ENCODE measurements at places on chromosomes 13 and 19. TPM values are rescaled to one million over a fixed set of nuclear protein-coding genes. Genes with fewer than 3 reads are reported as not detected.

Gene KIR3DL1
- total RNA-seq: not detected

Gene ERVV-1
- 0.17 TPM for total RNA-seq

Gene TEX30
- total RNA-seq: 15.4 TPM

Gene RFPL4AL1
- total RNA-seq: not detected

Gene PTPRH
- total RNA-seq: 2.3 TPM

Gene CYSLTR2
- not detected for total RNA-seq

Gene LGALS7
- total RNA-seq: 1.9 TPM

Gene KCNN4
- total RNA-seq: 0.62 TPM

Gene TEX29
- total RNA-seq: 0.22 TPM

Gene CGB8
- total RNA-seq: not detected

Gene EDDM13
- not detected for total RNA-seq

DNA sequence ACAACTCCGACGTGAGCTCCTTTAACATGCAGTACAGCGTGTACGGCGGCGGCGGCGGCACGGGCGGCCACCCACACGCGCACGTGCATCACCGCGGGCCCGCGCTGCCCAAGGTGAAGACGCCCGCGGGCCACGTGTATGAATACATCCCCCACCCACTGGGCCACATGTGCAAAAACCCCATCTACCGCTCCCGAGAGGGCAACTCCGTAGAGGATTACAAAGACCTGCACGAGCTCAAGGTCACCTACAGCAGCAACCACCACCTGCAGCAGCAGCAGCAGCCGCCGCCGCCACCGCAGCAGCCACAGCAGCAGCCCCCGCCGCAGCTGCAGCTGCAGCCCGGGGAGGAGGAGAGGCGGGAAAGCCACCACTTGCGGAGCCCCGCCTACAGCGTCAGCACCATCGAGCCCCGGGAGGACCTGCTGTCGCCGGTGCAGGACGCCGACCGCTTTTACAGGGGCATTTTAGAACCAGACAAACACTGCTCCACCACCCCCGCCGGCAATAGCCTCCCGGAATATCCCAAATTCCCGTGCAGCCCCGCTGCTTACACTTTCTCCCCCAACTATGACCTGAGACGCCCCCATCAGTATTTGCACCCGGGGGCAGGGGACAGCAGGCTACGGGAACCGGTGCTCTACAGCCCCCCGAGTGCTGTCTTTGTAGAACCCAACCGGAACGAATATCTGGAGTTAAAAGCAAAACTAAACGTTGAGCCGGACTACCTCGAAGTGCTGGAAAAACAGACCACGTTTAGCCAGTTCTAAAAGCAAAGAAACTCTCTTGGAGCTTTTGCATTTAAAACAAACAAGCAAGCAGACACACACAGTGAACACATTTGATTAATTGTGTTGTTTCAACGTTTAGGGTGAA lies 6.6 kb downstream of the SLITRK5 start:
- peak; percentile 75 for DNase-seq

DNA sequence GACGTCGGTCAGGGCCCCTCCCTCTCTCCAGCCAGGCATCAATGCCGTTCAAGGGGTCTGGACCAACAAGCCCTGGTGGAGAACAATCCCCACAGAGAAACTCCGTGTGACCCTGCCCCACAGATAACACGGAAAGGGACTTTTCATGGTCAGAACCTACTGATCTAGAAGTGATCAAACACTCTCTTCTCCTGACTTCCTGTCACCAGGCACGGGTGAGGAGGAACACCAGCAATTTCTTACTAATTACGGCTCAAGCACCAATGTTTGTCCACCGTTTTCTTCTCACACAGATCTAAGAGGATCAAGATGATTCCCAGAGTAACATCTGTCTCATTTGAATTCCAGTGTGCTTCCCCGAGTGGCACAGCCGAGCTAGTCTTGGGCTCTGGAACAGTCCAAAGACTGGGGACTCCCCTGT lies 11.8 kb downstream of the RASA3 start:
- DNase-seq: no peak

DNA sequence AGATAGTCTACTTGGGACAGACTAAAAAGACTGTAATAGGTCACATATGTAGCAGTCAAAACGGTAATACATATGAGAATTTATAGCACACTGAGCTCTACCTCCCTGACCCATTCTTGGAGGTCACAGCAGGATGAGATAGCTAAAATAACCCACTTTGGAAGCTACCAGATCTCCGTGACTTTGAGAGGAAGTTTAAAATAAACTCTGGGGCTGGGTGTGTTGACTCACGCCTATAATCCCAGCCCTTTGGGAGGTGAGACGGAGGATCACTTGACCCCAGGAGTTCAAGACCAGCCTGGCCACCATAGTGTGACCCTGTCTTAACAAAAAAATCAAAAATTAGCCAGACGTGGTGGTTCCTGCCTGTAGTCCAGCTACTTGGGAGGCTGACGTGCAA lies 45.3 kb downstream of the DHRS12 start:
- DNase-seq: no peak

DNA sequence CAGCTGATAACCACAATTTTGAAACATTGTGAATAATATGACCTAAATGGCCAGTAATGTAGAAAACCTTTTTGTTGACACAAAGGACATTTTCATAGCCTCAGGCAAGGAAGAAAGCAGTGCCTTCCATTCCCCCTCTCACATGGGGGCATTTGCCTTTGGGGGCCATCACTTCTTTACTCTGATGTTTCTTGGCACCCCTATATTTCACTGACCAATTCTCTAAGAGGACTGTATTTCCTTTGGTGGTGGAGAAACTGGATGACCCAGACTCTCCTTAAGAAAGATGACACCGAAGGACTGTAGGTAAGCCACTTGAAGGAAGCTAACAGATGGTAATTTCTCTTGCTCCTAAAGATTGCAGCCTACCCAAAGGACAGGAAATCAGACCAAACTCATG lies 254.6 kb downstream of the DCLK1 start:
- DNase-seq: no peak

DNA sequence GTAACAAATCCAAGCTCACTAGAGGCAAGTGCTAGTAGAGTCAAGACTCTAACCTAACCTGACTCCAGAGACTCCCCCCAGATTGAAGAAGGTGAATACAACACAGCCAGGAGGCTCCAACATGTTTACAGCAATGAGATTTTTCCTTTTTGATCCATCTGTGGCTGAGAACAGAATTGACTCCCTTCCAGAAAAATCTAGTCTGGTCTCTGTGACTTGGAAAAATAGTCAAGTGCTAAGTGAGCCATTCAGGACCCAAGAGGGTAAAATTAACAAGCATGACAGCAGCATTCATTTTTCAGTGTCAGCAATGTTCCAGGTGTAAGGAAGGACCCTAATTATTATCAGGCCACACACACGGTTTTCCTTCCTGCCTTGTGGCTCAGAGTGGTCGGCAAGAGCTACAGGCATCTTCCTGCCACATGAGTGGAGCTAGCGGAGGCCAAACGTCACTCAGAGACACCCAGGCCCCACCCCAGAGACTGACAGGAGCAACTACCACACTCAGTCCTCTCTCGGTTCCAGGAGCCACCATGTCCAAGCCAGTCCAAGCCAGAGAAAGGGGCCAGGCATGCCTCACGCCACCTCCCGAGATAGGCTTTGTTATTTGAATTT lies 395.1 kb downstream of the FOXO1 start:
- DNase-seq: no peak

DNA sequence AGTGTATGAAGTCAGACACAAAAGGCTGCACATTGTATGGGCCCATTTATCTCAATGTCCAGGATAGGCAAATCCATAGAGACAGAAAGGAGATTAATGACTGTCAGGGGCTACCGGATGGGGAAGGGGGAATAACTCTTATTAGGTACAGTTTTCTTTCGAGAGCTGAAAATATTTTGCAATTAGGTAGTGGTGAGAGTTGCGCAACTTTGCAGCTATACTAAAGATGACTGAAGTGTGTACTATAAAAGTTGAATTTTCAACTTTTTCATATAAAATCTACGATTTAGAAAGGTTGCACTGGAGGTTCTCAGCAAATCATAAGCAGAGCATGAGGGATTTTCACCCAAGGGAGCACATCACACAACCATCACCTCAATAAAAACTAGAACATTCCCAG lies 16.1 kb upstream of the SLC15A1 start:
- no peak for DNase-seq

DNA sequence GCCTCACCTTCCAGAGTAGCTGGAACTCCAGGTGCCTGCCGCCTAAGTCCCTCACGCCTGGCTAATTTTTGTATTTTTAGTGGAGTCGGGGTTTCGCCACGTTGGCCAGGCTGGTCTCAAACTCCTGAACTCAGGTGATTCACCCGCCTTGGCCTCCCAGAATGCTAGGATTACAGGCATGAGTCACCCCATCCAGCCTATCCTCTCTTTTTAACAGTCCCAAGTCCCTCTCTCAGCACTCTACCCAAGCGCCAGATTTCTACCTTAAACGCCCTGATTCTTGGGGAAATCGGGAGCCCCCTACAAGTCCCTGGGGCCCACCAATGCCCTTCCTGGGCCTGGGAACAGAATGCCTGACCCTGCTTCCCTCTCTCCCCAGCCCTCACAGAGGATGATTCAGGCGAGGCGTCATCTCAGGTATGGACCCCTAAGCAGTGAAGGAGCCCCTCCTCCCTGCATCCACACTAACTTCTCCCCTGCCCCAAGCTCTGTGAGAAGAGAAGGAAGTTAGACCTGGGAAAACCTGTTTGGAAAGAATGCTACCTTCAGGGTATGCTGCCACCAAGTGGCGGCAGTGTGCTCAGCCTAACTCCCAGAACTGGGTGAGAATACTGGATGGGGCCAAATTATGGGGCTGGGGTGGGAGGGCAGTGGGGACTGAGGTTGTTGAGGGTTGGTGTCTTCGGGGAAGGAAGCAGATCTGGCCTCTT lies 20.8 kb upstream of the EBI3 start:
- DNase-seq: peak; percentile 82

DNA sequence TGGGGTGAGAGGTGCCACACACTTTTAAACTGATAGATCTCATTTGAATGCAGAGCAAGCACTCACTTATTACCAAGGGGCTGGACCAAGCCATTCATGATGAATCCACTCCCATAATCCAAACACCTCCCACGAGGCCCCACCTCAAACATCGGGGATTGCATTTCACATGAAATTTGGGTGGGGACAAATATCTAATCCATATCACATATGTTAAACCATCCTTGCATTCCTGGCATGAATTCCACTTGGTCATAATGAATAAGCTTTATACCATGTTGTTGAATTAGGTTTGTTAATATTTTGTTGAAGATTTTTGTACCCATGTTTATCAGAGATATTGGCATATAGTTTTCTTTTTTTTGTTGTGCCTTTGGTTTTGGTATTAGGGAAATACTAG lies 1198.7 kb upstream of the ATXN8OS start:
- no peak for DNase-seq

DNA sequence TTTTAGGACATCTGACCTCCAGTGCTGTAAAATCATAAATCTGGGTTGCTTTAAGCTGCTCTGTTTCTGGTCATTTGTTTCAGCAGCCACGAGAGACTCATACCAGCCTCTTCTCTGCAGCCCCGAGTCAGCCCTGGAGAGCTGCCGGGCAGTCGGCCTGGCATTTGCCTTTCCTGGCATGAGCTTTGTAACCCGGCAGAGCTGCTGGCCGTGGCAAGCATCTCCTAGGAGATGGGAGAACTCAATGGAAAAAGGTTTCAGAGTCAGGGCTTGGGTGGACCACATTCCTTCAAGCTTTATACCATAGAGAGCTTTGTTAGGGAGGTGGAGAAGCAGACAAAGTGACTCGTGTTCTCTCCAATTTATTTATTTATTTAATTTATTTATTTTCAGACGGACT lies 21.6 kb upstream of the CCL25 start:
- DNase-seq: no peak

DNA sequence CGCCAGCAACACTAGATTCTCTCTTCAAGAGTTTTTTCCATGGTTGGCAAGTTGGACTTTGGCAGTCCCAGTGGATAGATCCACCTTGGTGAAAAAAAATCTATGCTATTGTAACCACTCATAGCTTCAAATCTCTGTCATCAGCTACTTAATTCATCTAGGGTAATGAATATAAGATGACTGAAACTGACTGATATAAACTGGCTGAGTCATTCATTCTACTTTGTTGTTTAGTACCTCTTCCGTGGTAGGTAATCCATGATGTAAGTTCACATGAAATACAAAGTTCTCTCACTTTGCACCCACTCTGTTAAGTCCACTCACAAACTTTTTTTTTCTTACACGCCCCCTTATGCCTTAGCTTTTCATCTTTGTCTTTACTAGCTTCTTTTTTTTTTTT lies 1381.5 kb downstream of the SLITRK5 start:
- DNase-seq: no peak

DNA sequence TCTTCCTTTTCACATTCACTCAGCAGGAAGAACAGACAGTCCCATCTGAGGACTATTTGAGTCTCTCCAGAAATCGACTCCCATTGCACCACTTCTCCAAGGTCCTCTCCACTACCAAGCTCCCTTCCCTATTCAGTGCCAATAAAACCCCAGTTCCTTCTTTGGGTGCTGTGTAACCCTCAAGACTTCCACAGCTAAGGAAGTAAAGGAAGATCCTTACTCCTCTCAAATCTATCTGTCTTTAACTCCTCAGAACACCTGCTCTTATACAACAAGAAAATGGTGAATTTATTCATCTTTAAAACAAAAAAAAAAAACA lies 29.2 kb upstream of the TM9SF2 start:
- no peak for DNase-seq

DNA sequence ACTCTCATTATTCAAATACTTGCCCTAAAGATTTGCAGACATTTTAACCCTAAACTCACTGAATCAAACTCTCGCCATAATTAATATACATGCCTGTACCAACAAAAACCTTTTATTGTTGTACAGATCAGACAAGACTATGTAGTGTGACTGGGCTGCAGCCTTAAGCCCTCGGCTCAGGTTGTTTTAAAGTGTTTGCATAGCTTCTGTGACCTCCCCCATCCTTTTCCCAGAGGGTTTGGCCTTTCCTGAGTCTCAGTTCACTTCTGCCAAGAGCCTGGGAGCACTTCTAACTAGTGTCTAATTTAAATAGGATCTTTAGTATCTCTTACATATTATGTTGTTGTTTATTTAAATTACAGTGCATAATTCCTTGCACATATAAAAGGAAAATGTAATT lies 158.2 kb downstream of the HS6ST3 start:
- peak; percentile 6 for DNase-seq

GRCh38 chr13:43114504-43114903 lies 91.1 kb downstream of the DNAJC15 start:
- DNase-seq: no peak

DNA sequence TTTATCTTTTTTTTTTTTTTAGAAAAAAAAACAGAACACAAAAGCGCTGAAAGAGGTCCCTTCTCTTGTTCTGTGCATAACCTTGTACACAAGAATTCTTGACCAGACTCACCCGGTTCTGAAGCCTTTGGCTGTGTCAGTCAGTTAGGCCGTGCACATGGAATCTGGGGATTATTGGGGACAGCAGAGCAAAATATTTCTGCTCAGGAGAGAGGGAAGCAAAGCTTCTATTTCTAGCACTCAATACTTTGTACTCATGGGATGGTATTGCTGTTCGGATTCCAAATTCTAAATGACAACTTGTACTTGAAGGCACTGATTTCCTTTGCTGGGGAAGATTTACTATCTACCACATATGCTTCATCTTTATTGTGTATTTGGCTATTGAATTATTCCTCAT lies 272.7 kb downstream of the NHLRC3 start:
- no peak for DNase-seq

GRCh38 chr19:1905110-1905862 lies at the start of the genes ADAT3 and SCAMP4:
ADAT3 (plus strand) TSS chr19:1905399; CDS start chr19:1912048, 6,649 bp downstream.
SCAMP4 (plus strand) TSS chr19:1905399; CDS start chr19:1915020, 9,621 bp downstream.
- peak; percentile 99 for DNase-seq
